Naive thymus-derived CD4-positive, alpha-beta T cell (primary cell): ENCODE measurements at places on chromosomes 6 and 20. TPM values are rescaled to one million over a fixed set of nuclear protein-coding genes. Genes with fewer than 3 reads are reported as not detected.

The SDC4 gene
- polyA plus RNA-seq: not detected

The GLP1R gene
- not detected for polyA plus RNA-seq

The CDH22 gene
- not detected for polyA plus RNA-seq

The TCF21 gene
- polyA plus RNA-seq: not detected

The EYS gene
- polyA plus RNA-seq: 0.21 TPM

The CD24 gene
- polyA plus RNA-seq: 0.15 TPM

The SRMS gene
- not detected for polyA plus RNA-seq

The SCGN gene
- polyA plus RNA-seq: not detected

The PXMP4 gene
- 9.1 TPM for polyA plus RNA-seq

The CYP39A1 gene
- polyA plus RNA-seq: not detected

The MOXD1 gene
- polyA plus RNA-seq: not detected

The IL17F gene
- not detected for polyA plus RNA-seq

The XKR7 gene
- not detected for polyA plus RNA-seq

The AHCY gene
- 29.9 TPM for polyA plus RNA-seq

The SLC22A2 gene
- not detected for polyA plus RNA-seq

The TRIM26 gene
- 45.8 TPM for polyA plus RNA-seq

The OTOR gene
- not detected for polyA plus RNA-seq

The MCUR1 gene
- 4.1 TPM for polyA plus RNA-seq

The CDSN gene
- polyA plus RNA-seq: not detected

The C6orf15 gene
- polyA plus RNA-seq: not detected

The COL21A1 gene
- not detected for polyA plus RNA-seq

The TRIM38 gene
- 9.5 TPM for polyA plus RNA-seq

The HLA-DOB gene
- polyA plus RNA-seq: 0.48 TPM

The PCSK2 gene
- not detected for polyA plus RNA-seq

The VTA1 gene
- polyA plus RNA-seq: 97.2 TPM

The ARMH2 gene
- polyA plus RNA-seq: not detected

The ZBTB46 gene
- 0.04 TPM for polyA plus RNA-seq

The SPATA2 gene
- 7.4 TPM for polyA plus RNA-seq

The SHLD1 gene
- 17.7 TPM for polyA plus RNA-seq

The MOG gene
- polyA plus RNA-seq: not detected

The GRM1 gene
- not detected for polyA plus RNA-seq

The FHL5 gene
- not detected for polyA plus RNA-seq

The MPIG6B gene
- 0.20 TPM for polyA plus RNA-seq

The TRIM31 gene
- 0.59 TPM for polyA plus RNA-seq

The PPP2R5D gene
- 21.5 TPM for polyA plus RNA-seq

The DEFB126 gene
- not detected for polyA plus RNA-seq

The IRF4 gene
- polyA plus RNA-seq: 8.2 TPM

The EYA2 gene
- polyA plus RNA-seq: not detected

The UBD gene
- polyA plus RNA-seq: not detected

The TM9SF4 gene
- polyA plus RNA-seq: 31.2 TPM

The RNF182 gene
- not detected for polyA plus RNA-seq

The MYL9 gene
- not detected for polyA plus RNA-seq

The FAM83B gene
- polyA plus RNA-seq: not detected

The HCRTR2 gene
- not detected for polyA plus RNA-seq

The HM13 gene
- polyA plus RNA-seq: 109 TPM

The ZNF165 gene
- polyA plus RNA-seq: 1.6 TPM

The SLC12A5 gene
- polyA plus RNA-seq: not detected

The SLC44A4 gene
- not detected for polyA plus RNA-seq

The MBOAT1 gene
- polyA plus RNA-seq: 1.0 TPM

The LPA gene
- not detected for polyA plus RNA-seq

The OXT gene
- polyA plus RNA-seq: 1.2 TPM

The TMEM217 gene
- 0.28 TPM for polyA plus RNA-seq

The RGS19 gene
- polyA plus RNA-seq: 55.2 TPM

The POLH gene
- polyA plus RNA-seq: 16.8 TPM
